ENCODE measurements at places on chromosomes 16 and 17.

GRCh38 chr16:10935226-10935915, 6.9 kb downstream of the DEXI start:
- DNase-seq, result no peak

GRCh38 chr16:19745286-19746010, 27.4 kb downstream of the IQCK start:
- DNase-seq, result peak; percentile 11

- no peak for DNase-seq
Measured at GRCh38 chr17:60415146-60415545, 7.1 kb upstream of the CHCT1 start.

- DNase-seq, result peak; percentile 40
Measured at GRCh38 chr16:66344533-66345145, 21.9 kb upstream of the CDH5 start.
